Progenitor cell of endocrine pancreas (in vitro differentiated cells): ENCODE measurements at places on chromosomes 3 and 15. TPM values are rescaled to one million over a fixed set of nuclear protein-coding genes. Genes with fewer than 3 reads are reported as not detected.

- no peak for DNase-seq
Measured at GRCh38 chr15:77329202-77329601, 90.7 kb downstream of the PEAK1 start.

The DNAH1 gene
- total RNA-seq, result 11.6 and 14.0 TPM in 2 replicates

- DNase-seq, result no peak
Measured at GRCh38 chr3:98004721-98005120, 30.4 kb downstream of the GABRR3 start.

The RBSN gene
- 25.7 and 26.2 TPM in 2 replicates for total RNA-seq
